ENCODE measurements at places on chromosomes 7 and 10.

DNA sequence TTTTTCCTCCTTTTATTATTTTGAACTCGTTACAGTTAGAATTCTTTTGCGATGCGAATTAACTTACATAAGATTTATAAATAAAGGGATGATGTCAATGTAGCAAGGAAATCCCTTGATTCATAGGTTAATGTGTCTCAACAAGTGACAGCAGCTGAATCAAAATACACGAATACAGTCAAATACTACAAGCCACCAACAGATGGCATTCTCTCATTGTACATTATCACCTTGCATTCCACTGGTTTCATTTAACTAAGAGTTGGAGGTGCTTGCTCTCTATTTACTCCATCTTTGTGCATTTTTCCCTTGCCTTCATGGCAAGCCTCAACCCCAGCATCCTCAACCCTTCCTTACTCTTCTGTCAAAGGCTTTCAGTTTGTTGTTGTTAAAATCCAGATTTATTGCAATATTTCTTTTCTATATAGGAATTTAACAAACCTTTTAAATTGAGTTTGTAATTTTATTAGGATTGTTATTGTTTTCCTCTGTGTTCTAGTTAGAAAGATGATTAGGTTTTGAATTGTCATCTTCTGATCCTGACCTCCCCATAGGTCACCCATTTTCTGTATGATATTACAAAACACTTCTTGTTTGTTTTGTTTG, 78.3 kb downstream of the SLC25A40 start:
- DNase-seq = peak; percentile 58

DNA sequence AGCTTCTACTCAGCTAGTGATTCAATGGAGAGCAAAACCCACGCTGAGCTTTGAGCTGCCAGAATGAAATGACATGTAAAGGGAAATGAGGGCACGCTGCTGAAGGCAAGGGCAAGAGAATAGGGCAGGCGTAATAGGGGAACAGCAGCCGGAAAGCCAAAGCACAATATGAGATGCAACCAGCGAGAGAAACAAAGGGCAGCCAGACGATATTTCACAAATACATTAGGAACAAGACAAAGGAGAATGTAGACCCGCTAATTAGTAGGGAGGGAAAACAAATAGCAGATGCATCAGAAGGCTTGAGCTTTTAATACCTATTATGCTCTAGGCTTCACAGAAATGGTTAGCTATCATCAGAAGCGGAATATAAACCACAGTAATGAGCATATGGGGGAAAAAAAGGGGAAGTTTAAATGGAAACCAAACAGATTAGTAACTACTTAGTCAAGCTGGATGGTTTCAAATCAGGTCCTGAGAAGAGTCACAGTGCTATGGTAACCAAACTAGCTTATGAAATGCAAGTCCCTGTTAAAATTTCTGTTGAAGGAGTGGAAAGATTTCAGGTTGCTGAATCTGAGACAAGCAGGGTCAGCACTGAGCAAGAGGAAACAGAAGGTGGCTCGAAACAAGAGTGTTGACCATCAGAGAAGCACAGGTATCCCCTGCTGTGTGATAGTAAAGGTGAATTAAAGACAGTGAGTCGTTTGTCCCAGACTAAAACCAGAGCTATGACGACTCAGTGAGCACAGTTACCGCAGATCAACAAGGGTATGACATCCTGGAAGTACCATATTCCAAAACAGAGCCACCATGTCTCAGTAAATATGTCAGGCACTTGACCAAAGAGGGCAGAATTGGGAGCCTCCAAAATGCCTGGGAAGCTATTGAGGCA, 496.9 kb upstream of the CELF2 start:
- DNase-seq = no peak

GRCh38 chr10:126568809-126569385, 101.6 kb downstream of the C10orf90 start:
- no peak for DNase-seq

GRCh38 chr10:129542589-129542988, 75.5 kb downstream of the MGMT start:
- no peak for DNase-seq

DNA sequence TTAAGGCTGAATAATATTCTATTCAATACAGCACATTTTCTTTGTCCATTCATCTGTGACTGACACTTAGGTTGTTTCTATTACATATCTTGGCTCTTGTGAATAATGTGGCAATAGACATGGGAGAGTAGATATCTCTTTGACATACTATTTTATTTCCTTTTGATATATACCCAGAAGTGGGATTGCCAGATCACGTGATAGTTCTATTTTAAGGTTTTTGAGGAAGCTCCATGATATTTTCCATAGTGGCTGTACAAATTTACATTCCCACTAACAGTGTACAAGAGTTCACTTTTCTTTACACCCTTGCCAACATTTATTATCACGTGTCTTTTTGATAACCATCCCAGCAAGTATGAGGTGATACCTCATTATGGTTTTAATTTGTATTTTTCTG, 1114.7 kb downstream of the CNTNAP2 start:
- no peak for DNase-seq

Data from HT1080 (cell line).